ENCODE measurements at places on chromosomes 2 and 18.

DNA sequence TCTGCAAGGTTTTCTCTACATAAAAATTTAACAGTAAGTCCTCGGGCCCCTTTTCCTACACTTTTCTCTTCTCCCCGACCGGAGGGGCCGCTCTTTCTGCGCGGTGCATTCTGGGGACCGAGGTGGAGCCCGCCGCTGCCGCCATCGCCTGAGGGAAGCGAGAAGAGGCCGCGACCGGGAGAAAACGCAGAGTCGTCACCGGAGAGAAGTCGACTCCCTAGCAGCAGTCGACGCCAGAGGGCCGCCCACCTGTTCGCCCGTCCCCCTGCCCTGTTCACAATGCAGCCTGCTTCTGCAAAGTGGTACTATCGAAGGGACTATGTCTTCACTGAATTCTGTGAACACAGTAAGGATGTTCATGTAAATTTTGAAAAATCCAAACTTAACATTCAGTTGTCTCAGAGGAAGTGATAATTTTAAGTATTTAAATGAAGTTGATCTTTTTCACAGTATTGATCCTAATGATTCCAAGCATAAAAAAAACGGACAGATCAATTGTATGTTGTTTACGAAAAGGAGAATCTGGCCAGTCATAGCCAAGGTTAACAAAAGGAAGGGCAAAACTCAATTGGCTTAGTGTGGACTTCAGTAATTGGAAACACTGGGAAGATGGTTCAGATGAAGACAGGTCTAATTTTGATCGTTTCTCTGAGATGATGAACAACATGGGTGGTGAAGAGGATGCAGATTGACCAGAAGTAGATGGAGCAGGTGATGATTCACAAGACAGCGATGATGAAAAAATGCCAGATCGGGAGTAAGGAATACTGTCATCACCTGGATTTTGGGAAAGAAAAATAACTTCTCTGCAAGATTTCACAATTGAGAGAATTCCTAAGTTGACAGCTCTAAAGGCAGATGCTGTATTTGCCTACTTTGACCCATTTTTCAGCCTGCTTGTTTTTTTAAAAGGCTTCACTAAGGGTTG, 55.8 kb downstream of the ASXL2 start:
- peak; percentile 73 for DNase-seq

GRCh38 chr2:181885096-181885495, 6.4 kb upstream of the ITPRID2 start:
- DNase-seq = no peak

DNA sequence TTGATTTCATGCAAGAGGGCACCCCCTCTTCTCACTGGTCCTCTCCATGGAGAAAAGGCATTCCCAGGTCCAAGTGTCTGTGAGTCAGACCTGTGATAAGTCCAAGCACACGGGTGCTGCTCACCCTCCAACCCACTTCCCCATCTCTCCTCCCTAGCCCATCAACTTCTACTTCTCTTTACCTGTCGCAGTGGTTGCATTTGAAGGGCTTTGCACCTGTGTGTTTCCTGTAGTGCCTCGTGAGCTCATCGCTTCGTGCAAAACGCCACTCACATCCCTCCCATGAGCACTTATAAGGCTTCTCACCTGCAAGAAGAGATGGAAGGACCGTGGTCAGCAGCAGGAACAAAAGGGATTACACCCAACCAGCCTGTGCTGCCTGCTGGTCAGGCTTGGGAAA, 77.5 kb downstream of the KLF7 start:
- DNase-seq = no peak

GRCh38 chr18:10213526-10213925, 240.9 kb upstream of the APCDD1 start:
- DNase-seq = no peak

- no peak for DNase-seq
These were observed 105.1 kb downstream of the BCL2L11 start for GRCh38 chr2:111225856-111226255.

DNA sequence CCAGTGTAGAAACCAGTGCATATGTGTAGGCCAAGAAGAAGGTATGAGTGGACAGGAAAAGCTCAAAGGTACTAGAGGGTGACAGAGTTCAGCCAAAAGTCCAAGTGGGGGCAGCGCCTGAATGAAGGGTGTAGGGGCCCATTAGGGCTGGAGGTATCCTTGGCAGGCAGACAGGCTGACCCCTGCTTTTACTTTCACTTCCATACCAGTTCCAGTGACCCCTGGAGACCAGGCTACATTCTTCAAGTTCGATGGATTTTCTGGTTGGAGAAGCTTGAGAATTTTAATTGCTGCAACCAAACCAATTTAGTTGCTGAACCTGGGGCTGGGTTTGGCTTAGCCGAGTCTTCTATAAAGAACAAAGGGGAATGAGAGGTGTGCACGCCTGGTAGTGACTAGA, 42.3 kb upstream of the MRPL33 start:
- DNase-seq = no peak

- no peak for DNase-seq
These were observed 7.7 kb upstream of the GPC1 start for GRCh38 chr2:240427729-240428128.

GRCh38 chr2:12637754-12638153, 79.0 kb upstream of the TRIB2 start:
- DNase-seq = no peak

- no peak for DNase-seq
These were observed 28.4 kb downstream of the ARHGEF4 start for GRCh38 chr2:130864830-130865800.

DNA sequence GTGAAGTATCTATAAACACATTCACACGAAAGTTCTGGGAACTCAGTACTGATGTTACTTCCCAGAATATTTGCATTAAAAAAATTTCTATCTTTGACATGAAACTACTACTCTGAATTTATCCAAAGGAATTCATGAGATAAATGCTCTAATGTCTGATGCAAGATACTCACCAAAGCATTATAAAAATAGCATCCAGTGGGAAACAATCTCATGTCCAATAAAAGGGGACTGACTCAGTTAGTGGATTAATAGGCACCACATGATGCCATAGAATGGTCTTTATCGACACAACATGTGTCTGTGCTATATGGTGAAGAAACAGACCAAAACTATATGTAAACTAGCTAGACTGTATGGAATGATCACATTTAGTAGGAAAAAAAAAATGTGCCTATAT, 33.9 kb downstream of the LAMA3 start:
- DNase-seq = no peak

- no peak for DNase-seq
These were observed 4.9 kb downstream of the ANTXR1 start for GRCh38 chr2:69017835-69018234.

DNA sequence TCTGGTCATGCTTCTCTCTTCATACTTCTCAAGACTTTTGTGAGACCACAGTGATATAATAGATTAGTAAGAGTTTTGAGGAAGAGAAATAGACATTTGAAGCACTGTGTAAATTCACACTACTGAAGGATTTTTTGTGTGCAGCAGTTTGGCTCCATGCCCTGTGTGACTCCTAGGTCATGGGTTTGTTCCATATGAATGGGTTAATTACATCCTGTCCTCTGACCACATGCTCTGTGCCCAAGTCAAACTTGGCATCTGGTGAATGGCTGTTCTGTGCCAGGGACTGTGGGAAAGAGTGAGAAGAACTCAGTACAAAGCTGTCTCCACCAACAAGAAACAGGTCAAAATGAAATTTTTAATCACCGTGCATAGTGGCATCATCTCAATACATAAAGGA, 304.0 kb downstream of the LNPK start:
- no peak for DNase-seq

DNA sequence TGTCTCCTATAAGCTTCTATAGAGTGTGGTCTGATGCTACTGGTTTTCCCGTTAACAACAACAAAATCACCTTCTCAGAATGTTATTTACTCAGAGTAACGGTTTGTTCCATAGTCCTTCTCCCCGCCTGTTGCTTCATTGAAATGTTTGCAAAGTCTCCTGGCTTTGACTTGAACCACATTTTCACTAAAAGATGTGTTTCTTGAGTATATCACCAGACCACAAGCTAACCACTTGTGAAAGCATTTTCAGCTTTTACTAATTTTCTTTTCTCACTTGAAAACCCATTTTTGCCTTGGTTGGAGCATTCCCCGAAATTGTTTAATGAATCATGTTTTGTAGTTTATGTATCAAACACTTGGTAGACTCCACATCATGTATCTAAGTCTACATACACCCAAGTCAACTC, 121.2 kb downstream of the DPP4 start:
- peak; percentile 19 for DNase-seq

- DNase-seq = no peak
These were observed 28.0 kb downstream of the MAL start for GRCh38 chr2:95053543-95053942.

- no peak for DNase-seq
These were observed 34.2 kb downstream of the MYO7B start for GRCh38 chr2:127569666-127570065.

GRCh38 chr2:210617732-210618330, 61.4 kb downstream of the CPS1 start:
- DNase-seq = no peak

DNA sequence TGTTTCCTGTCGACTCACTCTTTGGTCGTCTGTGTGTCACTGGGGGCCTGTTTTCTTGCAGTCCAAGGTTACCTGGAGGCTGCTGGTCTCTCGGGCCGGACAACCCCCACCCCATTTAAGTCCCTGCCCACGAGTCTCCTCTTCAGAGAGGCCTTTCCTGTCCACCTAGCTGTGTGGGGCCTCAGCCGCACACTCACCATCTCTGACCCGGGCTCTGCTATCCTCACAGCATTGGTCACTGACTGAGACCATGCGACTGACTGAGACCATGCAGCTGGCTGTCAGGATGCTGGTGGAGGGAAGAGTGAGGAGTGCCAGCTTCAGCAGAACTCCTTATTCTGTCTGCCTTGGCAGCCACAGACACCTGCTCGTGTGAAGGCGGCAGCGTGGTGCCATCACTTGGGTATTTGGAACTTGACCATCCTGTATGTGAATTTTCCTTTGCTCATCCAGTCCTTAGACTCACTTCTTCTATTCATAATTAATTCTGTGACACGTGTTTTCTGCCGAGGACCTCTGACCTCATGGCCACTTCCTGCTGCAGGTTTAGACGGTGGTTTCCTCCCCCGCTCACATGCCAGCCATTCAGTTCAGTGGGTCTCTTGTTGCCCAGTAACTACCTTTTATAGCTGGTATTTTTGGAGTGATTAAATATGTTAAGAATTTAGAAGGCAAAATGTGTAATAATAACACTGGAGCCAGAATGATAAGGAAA, 47.5 kb upstream of the ASB1 start:
- DNase-seq = peak; percentile 63

DNA sequence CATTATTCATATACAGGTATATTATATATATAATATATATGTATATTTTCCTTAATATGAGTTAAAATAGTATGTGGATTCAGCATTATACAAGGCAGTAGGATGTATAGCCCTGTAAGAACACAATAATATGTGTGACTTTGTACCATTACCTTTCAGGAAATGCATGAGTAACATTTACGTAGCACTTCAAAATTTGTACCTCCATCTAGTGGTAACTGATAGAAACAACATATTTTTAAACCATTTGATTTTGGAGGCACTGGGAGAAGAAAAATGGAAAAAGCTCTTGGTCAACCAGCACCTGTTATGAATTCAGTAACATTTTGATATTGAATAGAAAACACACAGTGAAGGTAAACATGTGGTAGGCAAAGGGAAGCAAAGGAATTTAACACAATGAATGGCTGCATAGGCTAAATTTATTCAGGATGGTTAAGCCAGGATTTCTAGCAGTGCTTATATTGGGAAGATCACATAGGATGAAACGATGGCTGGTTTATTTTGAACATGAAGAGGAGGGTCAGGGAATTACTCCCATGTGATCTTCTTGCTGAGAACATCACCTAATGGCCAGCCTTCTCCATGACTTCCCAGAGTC, 565.5 kb downstream of the CCDC85A start:
- no peak for DNase-seq

DNA sequence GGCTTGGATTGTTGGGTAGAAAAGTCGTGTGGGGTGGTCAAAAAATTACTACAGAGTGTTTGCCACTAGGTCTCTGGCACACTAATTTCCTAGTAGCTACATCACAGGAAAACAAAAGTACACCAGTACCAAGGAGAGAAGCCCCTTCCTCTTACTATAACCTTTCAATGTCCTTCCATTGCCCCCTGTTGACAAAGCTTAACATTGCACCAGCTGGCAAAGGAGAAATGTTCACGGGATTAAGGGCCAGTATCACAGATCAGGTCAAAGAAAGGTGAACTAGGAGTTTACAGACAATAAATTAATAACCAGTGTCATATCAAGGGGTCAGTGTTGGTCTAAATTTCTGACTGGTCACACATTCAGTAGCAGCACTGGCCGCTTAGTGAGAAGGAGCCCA, 1139.6 kb upstream of the FAM98A start:
- no peak for DNase-seq

DNA sequence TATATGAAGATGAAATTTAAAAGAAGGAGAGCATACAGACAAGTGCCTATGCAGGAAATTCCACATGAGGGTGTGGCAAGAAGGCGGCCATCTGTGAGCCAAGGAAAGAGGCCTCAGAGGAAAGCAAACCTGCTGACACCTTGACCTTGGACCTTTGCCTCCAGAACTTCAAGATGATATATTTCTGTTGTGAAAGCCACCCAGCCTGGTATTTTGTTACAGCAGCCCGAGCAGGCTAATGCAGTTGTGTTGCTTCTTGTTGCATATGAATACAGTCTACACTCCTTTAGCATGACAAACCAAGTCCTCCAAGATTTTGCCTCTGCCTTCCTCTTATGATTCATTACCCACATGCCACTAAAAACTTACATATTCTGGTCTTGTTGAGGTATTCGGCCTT, 374.8 kb upstream of the TRIB2 start:
- no peak for DNase-seq

- DNase-seq = no peak
These were observed 244.0 kb downstream of the ARL6IP6 start for GRCh38 chr2:152962446-152962845.

- no peak for DNase-seq
These were observed 246.0 kb upstream of the UBE2E3 start for GRCh38 chr2:180734382-180734781.

DNA sequence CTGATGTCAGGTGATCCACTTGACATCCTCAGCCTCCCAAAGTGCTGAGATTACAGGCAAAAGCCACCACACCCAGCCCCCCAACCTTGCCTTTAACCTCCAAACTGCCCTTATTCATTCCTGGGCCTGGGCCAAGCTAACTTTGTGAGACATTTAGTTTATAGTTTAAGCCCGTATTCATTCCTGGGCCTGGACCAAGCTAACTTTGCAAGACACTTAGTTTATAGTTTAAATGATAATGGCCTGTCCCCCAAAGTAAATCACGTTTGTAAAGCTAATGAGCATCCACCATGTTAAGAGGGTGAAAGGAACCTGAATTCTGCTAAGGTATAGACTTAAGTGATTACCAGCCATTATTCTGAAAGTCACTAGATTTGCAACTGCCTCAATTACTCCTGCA, 68.7 kb downstream of the NEURL3 start:
- DNase-seq = no peak

- no peak for DNase-seq
These were observed 44.9 kb downstream of the RBBP8 start for GRCh38 chr18:22977847-22978701.
